ENCODE measurements at places on chromosomes 5 and 9.
A peak's percentile ranks its signal among the peaks of the same experiment; 100 is the strongest.

GRCh38 chr5:29984156-29984540 is 1209.3 kb upstream of the CDH6 start:
- DNase-seq: no peak

DNA sequence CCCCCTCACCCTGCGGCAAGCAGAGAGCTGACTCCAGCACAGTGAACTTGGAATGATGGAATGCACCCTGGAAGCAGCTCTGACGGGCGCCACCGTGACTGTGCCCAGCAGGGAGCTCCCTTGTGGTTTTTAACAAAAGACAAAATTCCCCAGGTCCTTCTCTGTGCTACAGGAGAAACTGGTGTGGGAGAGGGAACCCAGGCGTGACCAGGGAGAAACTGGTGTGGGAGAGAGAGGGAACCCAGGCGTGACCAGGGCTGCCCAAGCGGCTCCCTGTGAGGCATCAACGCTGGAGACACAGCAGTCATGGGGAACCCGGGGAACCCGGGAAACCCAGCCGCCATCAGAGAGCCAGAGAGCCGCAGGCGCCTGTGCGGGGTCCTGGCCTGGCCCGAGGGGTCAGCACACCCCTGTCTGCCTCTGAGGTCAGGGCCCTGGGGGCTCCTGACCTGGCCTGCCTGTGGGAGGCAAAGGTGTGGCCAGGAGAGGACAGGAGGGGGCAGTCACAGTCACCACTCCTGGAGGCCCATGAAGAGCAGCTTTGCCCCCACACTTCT is 3.1 kb upstream of the AHRR start:
- DNase-seq: peak; percentile 90

DNA sequence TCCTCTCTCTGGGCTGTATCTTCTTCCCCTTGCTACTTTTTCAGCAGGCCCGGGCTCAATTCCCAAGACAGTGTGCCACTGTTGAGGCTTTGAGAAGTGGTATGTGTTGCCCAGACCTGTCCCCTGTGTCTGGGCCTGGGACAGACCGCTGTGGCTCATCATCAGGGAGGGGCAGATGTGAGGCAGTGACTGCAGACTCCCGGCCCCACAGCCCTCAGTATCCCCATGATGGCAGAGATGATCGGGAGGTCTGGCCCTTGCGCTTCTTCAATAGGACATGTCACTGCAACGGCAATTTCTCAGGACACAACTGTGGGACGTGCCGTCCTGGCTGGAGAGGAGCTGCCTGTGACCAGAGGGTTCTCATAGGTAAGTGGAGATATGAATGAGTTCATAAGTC is 828 bp downstream of the TYRP1 start:
- no peak for DNase-seq

- peak; percentile 5 for DNase-seq
Measured at GRCh38 chr5:152701305-152701949, 296.3 kb upstream of the NMUR2 start.

GRCh38 chr9:6632516-6633183 is 12.9 kb downstream of the GLDC start:
- no peak for DNase-seq

GRCh38 chr5:163504079-163504931 is 1.1 kb upstream of the MAT2B start:
- peak; percentile 58 for DNase-seq

DNA sequence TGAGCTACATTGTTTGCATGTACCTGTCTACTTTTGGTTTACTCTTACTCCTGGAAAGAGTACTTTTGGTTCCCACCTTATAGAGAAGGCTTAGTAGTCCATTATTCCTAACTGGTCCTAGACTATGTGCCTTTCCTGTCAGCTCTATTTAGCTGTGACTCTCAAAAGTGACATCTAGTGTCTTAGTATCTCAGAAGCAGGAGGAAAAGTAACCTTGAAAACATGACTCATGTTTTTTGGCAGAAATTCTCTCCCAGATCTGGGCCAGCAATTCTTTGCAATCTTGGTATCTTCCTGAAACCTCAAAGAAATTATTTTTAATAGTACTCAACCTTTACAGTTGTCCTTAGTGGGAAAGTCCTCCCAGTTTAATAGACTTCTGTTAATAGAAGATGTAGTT is 691.7 kb upstream of the SEMA6A start:
- DNase-seq: no peak

DNA sequence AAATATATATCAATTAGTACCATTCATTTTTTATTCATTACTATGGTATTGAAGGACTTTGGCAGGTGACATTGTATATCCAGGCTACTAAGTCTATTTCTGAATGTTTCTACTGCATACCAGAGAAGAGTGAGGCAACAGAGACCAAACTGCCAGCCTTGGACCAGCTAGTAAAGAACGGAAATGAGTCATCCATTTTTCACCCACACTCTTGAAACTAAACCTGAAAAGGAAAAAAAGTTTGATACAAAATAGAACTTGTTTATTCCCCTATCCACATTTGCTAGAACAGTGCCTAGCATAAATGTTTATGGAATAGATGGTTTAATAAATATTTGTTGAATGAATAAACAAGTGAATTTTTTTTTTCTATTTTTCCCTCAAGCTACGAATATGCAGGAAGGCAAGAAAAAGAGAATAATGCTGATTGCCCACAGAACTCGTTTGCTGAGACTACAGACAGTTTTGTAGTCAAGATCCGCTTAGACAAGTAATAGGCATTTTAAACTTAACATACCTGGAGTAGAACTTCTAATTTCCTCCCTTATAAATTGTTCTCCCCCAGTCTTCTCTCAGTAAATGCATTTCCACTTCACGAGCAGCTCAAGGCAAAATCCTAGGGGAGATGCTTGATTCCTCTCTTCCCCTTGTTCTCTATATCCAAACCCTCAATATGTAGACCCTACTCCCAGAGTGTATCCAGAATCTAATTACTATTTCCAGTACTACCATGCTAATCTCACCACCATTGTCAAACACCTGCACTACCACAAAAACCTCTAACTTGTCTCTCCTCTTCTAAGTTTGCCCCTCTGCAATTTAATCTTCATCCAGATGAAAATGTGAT is 146.2 kb upstream of the RASA1 start:
- peak; percentile 76 for DNase-seq

GRCh38 chr5:151770383-151771258 is 1.1 kb upstream of the G3BP1 start:
- peak; percentile 92 for DNase-seq

GRCh38 chr9:100104314-100104713 is 5.3 kb downstream of the INVS start:
- no peak for DNase-seq

GRCh38 chr9:135785013-135785575 is 83.1 kb downstream of the KCNT1 start:
- no peak for DNase-seq

DNA sequence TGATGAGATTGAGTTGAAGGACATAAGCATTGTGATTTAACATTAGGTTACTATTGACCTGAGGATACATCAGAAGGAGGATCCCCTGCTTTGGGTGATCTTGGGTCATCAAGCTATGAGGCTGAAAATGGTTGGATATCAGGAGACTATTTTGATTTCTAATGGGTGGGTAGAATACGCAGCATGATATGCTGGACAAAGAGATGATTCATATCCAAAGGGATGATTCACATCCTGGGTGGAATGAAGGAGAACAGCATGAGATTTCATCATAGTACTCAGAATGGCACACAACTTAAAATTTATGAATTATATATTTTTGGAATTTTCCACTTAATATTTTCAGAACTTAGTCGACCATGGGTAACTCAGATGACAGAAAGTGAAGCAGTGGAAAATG is 1759.5 kb upstream of the C9orf72 start:
- DNase-seq: peak; percentile 46

DNA sequence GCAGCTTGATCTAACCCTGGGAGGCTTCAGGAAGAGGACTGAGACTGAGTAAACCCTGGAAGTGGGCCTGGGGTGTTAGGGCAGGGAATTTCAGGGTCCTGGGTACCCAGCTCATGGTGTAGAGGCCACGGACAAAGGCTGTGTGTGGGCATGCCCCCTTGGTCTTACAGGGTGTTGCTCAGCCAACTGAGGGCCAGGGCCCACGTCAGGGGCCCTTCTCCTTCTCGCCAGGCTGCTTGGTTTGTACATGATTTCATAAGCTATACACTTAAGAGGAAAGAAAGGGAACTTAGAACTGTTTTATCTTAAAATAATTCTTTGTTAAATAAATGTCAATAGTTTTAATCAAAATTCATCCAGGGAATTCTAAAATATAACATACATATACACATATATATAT is 95.4 kb downstream of the TLE4 start:
- peak; percentile 39 for DNase-seq

- no peak for DNase-seq
Measured at GRCh38 chr9:98289614-98290201, 34.3 kb upstream of the TBC1D2 start.

DNA sequence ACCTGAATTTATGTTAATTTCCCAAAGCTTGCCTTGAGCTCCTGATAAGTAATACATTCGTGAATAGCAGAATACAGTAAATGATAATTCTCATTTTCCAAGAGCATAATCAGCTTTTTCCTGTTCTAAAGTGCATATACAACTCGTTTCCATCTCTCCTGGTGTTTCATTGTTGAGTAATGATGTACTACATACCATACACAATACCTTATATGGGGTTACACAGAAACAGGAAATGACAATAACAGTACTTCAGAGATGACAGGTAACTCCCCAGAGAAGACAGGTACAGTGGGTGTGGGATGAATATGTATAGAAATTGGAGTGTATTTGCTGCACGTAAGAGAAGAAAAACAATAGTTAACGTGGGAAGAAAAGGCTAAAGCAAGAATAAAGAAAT is 287.1 kb downstream of the TENT4A start:
- DNase-seq: peak; percentile 29

DNA sequence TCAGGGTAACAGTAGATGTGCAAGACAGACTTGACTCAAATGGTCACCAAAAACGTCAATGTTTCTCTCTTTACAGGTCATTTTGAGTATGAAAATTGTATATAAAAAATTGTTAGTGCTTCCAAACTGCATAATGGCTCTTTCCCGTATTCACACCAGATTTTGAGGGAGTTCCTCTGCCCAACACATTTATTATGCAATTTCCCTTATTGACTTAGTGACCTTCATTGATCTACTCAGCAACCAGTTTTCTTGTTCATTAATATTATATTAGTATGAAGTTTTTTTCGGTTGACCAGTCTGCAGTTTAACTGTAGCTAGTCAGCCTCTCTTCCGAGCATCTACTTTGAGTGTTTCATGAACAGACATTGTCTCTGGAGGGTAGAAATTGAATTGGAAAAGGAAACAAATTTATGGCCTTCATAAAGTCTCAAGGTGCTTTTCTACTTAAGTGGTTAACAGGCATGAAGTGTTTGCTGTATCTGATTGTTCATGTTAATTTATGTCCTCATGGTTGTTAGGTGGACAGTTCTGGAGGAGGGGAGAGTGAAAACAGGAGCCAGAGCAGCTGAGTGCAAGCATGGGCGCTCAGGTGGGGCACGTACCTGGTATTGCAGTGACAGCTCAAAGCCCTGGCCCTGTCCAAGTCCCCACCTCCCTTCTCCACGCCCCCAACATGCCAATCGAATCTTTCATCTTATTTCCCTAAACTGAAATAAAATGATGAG is 240.2 kb downstream of the RFK start:
- DNase-seq: no peak

DNA sequence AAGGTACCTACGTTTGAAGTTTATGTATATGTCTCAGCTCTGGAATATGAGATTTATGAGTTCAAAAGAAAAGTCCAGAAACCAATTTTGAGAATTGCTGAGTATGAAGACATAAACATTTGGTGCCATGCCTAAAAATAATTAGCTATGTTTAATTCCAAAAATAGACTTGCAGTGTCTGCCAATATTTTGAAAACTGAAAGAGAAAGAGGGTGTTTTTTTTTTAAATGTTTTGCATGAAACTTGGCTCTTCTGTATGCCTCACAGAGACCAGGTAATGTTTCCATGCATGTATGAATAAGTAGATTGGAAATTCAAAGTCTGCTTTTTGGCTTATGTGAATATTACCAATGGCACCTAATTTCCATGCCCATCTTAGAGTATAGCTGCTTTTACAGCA is 634.4 kb upstream of the C9orf72 start:
- no peak for DNase-seq

DNA sequence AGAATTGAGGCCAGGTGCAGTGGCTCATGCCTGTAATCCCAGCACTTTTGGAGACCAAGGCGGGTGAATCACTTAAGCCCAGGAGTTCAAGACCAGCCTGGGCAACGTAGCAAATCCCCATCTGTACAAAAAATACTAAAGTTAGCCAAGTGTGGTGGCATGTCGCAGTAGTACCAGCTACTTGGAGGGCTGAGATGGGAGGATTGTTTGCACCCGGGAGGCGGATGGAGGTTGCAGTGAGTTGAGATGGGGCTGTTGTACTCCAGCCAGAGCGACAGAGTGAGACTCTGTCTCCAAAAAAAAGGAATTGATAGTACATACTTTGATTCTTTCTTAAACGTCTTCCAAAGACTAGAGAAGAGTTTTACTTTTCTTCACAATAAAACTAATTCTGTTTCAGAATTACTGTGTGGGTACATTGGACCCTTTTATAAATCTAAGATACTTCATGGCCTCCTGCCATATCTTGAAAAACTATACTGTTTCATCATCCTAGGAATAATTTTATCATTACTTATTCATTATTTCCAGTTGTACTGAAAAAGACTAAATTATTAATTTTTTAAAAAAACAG is 132.0 kb upstream of the GRHPR start:
- DNase-seq: no peak

- DNase-seq: peak; percentile 78
Measured at GRCh38 chr5:26889815-26890214, 148.6 kb downstream of the CDH9 start.

DNA sequence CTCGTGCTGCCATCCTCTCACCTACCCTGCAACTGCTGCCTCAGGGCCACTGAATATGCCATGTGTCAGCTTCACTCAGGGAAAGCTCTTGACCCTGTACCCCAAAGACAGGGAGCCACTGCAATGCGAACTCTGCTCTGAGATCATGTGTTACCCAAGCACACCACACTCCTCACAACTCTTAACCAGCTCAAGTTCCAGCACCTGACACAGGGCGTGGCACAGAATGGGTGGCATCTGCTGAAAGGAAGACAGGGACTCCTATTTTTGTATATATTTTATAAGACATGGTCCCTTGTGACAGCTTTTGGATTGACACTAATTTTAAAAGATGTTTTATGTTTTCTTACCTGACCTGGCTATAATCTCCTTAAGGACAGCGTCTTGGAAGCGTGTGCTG is 10.7 kb downstream of the PHYKPL start:
- DNase-seq: no peak

DNA sequence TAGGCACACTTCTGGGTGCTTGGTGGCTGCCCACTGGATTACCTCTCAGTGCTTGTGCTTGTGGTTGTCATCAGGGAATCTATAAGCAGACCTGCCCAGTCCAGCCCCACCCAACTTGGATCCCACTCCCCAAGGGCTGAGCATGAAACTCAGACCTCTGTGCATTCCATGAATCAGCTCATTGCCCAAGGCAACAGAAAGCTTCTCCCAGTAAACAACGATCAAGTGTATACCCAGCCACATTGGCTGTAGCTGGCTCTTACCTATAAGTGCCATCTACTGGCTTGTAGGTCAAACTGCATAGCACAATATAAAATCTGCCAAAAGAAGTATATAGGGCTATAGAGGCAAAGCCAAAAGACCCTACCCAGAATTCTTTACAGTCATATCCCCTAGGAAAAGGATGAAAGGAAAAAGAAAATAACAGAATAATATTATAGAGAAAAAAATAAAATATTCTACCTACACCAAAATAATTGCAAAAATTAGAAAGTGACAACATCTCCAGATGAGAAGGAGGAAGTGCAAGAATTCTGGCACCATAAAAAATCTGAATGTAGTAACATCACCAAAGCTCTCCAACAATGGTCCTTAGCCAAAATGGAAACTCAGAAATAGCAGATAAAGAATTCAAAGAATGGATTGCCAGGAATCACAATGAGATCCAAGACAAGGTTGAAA is 321.0 kb upstream of the TRPC7 start:
- DNase-seq: peak; percentile 82
